ENCODE measurements at places on chromosomes 5 and 9.

- DNase-seq = no peak
Measured at GRCh38 chr9:117815315-117815714, 111.1 kb downstream of the TLR4 start.

GRCh38 chr5:10424124-10424731 lies 17.5 kb upstream of the ROPN1L start:
- DNase-seq = no peak

DNA sequence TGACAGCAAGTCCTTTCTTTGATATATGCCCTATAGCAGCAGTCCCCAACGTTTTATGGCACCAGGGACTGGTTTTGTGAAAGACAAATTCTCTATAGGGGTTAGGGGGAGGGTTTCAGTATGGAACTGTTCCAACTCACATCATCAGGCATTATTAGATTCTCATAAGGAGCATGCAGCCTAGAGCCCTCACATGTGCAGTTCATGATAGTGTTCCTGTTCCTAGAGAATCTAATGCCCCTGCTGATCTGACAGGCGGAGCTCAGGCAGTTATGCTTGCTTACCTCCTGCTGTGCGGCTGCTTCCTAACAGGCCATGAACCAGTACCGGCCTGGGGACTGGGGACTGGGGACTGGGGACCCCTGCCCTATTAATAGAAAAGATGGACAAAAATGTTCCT lies 2.7 kb upstream of the RAPGEF6 start:
- DNase-seq = no peak

DNA sequence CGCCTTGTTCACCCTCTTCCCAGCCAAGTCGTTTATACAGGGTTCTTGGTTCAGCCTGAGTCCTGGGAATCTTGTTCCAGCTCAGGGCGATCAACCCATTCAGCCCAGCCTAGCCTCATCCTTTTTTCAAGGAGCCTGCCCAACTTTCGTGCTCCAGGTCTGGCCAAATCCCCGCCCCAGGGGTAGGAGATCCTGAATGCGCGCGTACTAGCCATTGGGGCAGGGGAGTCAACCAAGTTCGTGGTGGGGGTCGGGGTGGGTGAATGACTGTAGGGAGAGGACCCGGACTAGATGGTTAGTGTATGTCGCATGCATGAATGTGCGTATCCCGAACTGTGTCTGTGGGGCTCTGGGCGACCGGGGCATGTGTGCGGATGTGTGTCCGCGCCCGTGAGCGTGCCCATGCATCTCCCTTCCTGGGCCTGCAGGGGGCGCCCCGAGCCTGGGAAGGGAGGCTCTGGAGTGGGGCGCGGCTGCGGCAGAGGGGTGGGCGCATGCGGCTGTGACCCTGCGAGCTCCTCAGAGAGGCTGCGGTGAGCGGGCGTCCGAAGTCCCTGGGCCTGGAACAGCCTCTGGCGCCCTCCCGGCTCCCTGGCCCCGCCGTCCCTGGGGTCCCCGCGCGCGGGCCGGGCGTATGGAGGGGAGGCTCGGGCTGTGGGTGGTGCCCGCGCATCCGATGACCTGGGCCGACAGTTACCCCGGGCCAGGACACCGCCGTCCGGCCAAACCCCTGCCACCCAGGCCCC lies 8.7 kb downstream of the CCL21 start:
- DNase-seq = peak; percentile 76

DNA sequence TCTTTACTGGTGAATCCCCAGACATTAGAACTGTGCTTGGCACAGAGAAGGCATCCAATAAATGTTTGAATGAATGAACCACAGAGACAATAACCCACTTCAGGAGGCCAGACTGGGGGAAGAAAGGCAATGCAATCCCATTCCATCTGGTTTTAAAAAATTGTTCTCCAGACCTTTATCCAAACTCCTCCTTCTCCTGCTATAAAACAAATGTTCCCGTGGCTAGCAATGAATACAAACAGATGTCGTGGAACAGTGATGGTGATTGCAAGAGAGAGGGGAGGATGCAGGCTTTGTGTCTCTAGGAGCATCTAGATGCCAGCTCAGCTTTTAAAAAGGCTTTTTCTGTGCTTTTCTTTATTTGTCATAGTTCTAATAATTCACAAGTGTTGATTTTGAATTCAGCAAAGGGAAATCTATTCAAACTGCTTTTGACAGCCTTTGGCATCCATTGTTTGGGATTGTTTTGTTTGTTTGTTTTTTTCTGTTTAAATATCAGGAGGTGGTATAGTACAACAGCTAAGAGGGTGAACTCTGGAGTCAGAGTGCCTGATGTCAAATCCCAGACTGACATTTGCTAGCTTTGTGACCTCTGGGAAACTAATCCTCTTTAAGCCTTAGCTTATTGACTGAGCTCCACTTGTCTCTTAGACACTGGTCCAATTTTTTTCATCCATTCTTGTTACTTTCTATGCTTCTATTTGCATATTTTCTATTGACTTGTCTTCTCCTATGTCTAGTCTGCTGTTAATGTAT lies 59.1 kb downstream of the TNFSF15 start:
- DNase-seq = no peak

DNA sequence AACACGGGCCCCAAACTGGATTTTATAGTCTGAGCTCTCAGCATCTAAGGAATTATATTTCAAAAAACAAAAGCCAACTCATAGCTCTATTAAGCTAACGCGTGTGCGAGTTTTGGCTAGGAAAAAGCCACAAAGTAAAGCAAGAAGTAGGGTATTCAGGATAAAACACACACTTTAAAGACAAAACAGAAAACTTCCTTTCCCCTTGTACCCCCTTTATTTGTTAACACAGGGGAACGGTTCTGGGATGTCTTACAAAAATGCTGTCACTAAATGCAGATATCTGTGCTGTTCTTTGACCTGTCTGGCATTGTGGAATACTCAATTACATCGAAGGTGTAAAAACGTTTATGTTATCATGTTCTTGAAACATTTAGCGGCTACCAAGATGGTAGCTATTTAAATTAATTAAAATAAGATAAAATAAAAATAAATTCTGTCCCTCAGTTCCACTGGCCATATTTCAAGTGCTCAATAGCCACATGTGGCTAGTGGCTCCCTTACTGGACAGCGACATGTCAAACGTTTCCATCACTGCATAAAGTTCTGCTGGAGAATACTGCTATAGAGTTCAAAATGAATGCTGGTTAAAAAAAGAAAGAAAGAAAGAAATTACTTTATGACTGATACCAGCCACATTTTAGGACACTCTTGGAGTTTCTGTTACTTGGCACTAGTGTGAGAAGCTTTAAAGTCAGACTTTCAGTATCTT lies 7.2 kb upstream of the MEF2C start:
- no peak for DNase-seq

GRCh38 chr9:84812355-84812754 lies 142.8 kb downstream of the NTRK2 start:
- DNase-seq = no peak

Data from right hindlimb (tissue), 1 donor.